ENCODE measurements at places on chromosomes 1 and 21. TPM values are rescaled to one million over a fixed set of nuclear protein-coding genes. Genes with fewer than 3 reads are reported as not detected.

GRCh38 chr1:27349784-27350662, 8.2 kb downstream of the SYTL1 start:
- no peak for DNase-seq

- DNase-seq: no peak
These were observed 15.3 kb downstream of the RHEX start for GRCh38 chr1:206068314-206068713.

DNA sequence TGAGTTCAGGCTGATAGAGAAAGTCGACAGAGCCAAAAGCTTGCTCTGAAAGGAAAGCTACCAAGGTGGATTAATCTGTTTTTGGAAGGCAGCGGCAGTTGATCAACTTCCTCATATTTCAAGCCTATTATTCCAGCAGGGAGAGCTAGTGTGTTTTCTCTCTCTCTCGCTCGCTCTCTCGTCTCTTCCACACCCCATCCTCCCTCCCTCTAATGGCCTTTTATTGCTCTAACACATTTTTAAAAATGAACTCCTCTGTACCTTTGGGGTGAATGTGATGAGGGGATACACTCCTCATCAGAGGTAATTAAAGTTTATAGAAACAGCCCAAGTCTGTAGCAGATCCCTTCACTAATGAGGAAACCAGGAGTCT, 126.4 kb downstream of the CLIC6 start:
- no peak for DNase-seq

GRCh38 chr1:113534875-113535274, 144.6 kb downstream of the MAGI3 start:
- DNase-seq: no peak

DNA sequence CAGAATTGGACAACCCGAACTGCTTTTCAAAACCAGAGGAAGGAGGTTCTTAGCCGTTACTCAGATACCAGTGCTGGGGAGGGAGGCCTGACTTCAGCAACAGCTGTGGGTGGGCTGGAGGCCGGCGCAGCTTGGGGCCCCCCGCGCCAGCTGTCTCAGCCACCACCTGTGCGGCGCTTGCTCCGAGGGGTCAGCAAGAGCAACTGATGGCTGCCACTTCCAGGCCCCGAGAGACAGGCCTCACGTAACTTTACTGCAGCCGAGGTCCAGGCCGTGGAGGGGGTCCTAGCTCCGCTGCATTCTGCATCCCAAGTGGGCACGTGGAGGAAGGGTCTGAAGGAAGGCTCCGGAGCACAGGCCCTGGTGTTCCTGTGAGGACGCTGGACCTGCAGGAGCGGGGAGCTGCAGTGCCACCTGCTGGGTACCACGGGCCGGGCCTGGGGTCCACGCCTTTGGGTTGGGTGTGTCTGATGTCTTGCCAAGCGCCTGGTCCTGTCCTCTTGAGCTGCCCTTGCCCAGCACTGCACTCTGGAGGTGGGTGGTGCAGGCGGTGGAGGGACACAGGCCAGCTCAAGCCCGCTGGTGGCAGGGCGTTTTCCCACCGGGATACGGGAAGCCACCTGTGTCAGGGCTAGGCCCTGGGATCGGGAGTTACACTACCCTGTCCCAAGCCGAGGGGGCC, 9.8 kb downstream of the THAP3 start:
- DNase-seq: no peak

- no peak for DNase-seq
These were observed 4.7 kb downstream of the LDLRAD2 start for GRCh38 chr1:21816602-21817302.

DNA sequence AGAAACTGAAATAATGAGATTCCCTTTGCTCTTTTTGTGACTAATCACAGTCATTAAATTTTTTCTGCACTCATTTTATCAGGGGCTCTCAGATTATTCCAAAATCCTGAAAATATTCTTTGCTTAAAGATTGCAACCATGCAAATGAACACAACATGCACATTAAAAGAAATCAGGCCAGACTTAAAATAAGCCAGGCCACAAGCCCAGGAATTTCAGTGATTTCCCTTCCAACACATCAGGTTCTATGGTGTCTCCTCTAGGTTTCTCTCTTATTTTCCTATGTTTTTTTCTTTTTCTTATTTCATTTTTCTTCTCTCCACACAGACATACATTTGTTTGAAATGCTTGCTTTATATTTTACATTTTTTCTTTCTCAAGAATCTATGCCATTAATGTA, 65.3 kb downstream of the NIBAN1 start:
- no peak for DNase-seq

DNA sequence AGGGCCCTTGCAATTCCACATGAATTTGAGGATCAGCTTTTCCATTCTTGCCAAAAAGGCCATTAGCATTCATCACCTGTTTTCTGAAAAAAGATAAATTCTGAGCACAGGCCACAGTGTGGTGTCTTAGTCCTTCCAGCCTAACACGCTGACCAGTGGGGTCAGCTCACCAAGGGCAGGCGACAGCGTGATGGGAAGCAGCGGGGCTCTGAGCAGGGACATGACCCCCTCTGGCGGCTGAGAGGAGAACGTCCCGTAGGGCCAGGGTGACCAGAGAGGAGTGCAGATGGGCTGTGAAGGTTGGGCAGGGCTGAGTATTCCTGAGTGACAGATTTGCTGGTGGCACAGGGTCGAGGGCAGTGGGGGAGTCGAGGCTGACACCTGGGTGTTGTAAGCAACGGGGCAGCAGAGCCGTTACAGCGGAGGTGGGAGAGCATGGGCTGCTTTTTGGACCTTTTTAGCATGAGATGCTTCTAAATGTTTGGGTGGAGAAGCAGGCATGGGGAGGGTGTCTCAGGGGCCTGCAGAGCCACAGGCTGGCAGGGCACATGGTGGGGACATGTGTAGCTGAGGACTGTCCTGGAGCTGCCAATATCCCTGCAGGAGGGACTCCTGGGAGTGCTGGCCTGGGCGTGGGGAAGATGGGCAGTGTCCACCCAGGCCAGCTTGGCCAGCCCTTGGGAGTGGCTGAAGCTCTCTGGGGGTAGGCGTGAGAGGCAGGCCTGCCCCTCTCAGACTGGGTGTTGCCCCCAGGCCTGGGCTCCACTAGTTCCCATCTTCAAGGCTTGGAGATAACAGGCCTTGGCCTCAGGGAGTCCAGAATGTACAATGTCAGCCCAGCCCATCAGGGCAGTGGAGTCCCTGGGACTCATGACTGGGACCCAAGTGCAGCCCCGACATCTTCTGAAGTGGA, 8.6 kb upstream of the CALML6 start:
- no peak for DNase-seq

DNA sequence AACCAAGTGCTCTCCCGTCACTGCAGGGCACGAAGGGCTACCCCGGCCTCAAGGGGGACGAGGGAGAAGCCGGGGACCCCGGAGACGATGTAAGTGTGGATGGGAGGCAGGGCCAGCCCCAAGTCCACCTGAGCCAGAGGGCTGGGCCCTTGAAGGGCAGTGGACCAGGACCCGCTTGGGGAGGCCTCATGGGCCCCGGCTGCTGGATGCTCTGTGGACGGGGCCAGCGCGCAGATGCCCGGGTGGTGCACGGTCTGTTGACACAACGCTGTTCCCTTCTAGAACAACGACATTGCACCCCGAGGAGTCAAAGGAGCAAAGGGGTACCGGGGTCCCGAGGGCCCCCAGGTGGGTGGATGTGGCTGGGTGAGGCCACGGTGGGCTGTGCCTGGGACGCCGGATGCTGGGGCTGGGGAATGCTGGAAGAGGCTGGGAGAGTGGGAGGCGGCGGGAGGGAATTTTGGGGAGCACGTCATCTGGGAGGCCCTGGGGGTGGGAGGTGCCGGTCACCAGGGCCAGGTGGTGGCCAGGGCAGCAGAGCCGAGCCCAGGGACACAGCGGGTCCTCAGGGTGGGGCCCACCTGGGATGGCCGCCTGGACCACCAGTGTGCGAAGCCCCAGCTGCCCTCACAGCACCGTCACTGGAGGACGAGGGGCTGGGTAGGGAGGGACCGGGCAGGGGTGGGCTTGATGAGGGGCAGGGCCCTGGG, 17.5 kb downstream of the COL6A1 start:
- DNase-seq: no peak

- DNase-seq: no peak
These were observed 133.6 kb downstream of the TGFBR3 start for GRCh38 chr1:91752324-91752723.

GRCh38 chr1:118101515-118101844, 83.5 kb downstream of the SPAG17 start:
- DNase-seq: no peak

DNA sequence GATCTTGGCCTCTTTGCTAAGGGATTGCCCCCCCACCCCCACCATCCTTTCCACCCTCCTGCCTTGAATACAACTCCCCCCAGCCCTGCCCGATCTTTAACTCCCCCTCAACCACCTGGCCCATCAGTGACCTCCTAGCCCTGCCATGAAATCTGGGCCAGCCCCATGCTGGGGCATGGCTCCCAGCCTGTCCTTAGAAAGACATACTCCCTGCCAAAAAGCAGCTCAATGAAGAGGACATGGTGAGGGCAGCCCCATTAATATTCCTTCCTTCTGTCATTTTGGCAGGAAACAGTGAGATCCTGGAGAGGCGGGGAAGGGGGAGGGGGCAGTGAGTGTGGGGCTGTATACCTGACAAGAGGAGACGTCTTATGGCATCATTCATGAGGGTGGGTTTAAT, 66.8 kb upstream of the DISP3 start:
- DNase-seq: no peak

DNA sequence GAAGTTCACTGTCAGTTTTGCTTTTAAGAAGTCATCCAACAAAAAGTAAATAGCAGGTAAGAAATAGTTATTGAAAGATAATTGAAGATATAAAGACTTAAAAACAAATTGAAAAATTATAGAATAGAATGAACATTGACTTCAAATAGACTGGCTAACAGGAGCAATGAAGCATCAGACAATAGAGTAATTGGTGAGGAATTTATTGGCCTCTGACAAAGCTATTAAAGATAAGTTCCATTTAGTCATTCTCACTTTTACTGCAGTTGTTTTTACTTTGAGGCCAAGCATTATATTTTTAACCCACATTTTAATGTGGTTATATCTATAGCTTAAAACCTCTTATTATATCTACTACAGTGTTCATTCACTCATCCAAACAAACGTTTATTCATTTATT, 228.8 kb upstream of the ADGRL2 start:
- no peak for DNase-seq

- DNase-seq: no peak
These were observed at the start of gene SH3D21 for GRCh38 chr1:36306210-36306901. Gene SH3D21 (plus strand): TSS chr1:36306368. CDS start chr1:36306421, 53 bp downstream.

DNA sequence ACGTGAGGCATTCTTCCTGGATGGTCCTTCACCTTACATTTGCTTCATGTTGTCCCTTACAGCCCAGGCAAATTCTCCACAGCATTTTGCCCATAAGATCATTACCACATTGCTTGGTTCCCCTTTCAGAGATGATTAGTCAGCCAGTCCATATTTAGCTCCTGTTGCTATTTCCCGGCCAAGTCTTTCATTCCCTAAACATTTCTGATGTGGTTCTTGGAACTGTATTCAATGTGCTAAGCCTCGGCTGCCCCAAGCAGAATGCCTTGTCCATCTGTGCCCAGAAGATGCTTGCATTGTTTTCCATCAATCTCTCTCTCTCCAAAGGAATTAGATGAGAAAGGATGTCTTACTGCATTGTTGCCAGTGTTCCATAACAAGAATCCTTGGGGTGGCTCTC, 420.9 kb upstream of the CAMK1G start:
- DNase-seq: no peak

DNA sequence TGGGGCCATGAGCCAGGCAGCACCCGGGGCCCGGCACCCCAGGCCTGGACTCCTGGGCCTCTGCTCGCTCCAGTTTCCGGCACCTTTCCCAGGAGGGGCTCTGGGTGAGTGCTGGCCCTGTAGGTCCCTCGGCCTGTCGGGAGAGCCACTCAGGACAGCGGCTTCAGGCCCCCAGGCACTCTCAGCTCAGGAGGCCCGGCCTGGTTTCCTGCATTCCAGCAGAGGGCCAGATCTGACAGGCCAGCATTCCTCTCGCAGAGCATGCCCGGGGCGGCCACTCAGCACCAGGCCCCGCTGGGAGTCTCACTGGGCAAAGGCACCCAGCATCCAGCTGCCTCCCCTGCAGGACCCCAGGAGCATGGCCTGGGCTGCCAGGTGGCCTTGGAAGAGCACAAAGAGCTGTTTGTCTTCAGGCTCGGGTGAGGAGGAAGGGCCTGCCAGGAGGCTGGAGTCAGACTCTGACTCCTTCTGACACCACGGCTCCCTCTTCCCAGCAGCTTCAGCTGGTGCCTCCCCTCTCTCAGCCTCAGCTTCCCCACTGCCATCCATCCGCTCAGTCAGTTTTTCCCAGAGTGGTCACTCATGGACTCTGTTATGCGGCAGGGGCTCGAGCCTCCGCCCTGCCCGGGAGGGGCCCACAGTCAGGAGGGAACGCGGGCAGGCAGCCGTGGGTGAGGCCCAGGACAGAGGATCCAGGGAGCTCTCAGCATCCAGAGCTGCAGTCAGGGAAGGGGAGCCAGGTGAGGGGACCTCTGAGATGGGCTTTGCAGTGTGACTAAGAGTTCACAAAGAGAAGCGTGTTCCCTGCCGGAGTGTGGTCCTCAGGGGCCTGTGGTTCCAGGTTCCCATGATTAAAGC, 51.7 kb downstream of the WNT9A start:
- DNase-seq: no peak

DNA sequence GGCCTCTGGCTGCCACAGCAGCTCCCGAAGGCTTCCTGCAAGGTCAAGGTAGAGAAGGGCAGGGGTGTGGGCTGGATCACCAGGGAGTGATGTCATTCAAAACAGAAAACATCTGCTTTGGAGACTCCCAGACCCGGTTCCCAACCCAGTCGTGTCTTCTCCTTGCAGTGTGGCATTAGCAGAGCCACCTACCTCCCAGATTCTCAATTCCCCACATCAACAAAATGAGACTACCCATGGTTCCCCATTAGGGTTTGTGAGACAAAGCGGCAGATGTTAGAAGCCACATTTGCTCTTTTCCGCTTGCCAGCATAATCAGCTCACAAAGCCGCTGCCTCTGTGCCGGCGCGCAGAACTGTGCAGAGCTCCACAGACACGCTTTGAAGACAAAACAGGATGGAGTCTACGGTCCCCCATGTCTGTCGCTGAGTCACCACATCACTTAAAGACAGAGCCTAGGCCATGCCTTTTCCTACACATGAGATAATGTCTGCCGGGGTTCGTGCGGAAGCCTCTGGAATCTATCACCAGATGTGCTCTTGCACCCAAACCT, 12.5 kb downstream of the KIF17 start:
- no peak for DNase-seq

The ATP1A4 gene
- 0.12 TPM for polyA plus RNA-seq

The ADAMTS1 gene
- polyA plus RNA-seq: 98.6 TPM

The AMY1B gene
- polyA plus RNA-seq: 0.11 TPM

The RHOU gene
- polyA plus RNA-seq: 21.9 TPM

The KLHDC8A gene
- 2.6 TPM for polyA plus RNA-seq

The S100A8 gene
- 17.4 TPM for polyA plus RNA-seq

The OR2L2 gene
- polyA plus RNA-seq: 0.08 TPM

The S100A3 gene
- 0.23 TPM for polyA plus RNA-seq

The CDC20 gene
- 33.8 TPM for polyA plus RNA-seq

The C1orf198 gene
- polyA plus RNA-seq: 92.7 TPM

The DSCAM gene
- 0.09 TPM for polyA plus RNA-seq

The HSD3B1 gene
- not detected for polyA plus RNA-seq

The KCNT2 gene
- 13.9 TPM for polyA plus RNA-seq

The TRAPPC10 gene
- polyA plus RNA-seq: 19.7 TPM

The PEF1 gene
- 57.0 TPM for polyA plus RNA-seq
